ENCODE measurements at places on chromosomes 2 and 18.

- DNase-seq = no peak
These were observed 63.5 kb downstream of the MYCN start for GRCh38 chr2:16003809-16004208.

GRCh38 chr2:86352727-86353221 lies 15.3 kb upstream of the REEP1 start:
- no peak for DNase-seq

DNA sequence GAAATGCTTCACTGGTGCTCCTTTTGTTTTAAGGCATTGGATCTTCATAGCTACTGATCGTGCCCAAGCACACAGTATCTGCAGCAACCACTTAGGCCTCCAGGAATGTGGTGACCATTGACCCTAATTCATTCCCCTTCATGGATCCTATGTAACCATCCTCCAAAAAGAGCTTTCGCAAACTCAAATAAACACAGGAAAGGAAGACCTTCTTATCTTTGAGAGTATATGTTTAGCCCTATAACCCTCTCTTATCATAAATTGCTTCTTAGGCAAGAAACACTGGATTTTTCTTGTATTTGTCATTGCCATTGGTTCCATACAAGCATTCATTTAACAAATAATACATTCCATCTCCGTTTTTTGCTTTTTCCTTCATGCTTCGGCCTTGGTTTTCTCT lies 4.1 kb upstream of the TTR start:
- DNase-seq = peak; percentile 23

- DNase-seq = no peak
These were observed 351.3 kb downstream of the PID1 start for GRCh38 chr2:228919808-228920207.

GRCh38 chr2:237471438-237472186 lies 15.4 kb upstream of the MLPH start:
- DNase-seq = peak; percentile 80

DNA sequence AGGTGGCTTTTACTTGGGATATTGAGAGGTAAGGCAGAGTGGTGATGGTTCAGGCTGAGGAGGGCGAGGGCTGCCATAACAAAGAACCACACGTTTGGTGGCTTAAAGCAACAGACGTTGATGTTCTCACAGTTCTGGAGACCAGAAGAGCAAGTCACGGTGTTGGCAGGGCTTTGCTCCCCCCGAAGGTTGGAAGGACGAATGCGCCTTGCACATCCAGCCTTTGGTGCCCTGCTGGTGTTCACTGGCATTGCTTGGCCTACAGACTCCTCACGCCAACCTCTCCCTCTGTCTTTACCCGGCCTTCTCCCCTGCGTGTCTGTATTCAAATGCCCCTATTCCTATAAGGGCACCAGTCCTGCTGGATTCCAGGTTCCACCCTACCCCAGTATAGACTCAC lies 125.4 kb downstream of the TPO start:
- peak; percentile 56 for DNase-seq

DNA sequence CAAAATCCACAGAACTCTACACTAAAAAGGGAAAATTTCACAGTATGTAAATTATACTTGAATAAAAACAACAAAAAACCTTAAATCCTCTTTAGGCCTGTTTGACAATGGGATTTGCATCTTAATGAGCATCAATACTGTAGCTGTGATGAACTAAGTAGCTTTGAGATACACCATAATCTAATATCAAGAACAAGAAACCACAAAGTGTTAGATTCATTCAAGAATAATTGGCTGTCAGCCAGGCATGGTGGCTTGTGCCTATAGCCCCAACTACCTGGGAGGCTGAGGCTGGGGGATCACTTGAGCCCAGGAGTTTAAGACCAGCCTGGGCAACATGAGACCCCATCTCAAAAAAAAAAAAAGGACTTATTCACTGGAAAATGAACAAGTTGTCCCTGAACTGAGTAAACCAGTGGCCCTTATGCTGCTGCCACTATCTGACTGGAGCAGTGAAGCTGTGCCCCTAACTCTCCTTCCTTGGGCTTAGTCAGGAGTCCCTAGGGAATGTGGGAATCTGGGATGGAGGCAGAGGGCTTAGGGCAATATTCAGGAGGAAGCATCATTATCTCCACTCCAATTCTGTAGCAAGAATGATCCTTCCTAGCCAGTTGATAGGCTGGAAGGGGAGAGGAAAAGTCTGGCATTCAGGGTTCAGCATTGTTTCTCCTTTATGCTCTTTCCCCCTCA lies 88.5 kb downstream of the PRKCE start:
- DNase-seq = no peak
